ENCODE measurements at places on chromosomes 4 and X. TPM values are rescaled to one million over a fixed set of nuclear protein-coding genes. Genes with fewer than 3 reads are reported as not detected.

Gene MND1
- total RNA-seq, result not detected

Gene NHS
- 2.0 TPM for total RNA-seq

Gene RAB41
- total RNA-seq, result not detected

Gene USP51
- 2.2 TPM for total RNA-seq

Gene ANK2
- total RNA-seq, result 169 TPM

Gene HSFX4
- not detected for total RNA-seq

Gene CENPE
- total RNA-seq, result 3.0 TPM

Gene CYSLTR1
- 1.1 TPM for total RNA-seq

Gene GUCY1A1
- 35.5 TPM for total RNA-seq

Gene STPG2
- total RNA-seq, result 0.71 TPM

Gene FAM9B
- total RNA-seq, result not detected

Gene TMEM35A
- 0.33 TPM for total RNA-seq

Gene GAGE2A
- not detected for total RNA-seq

Gene PTPN13
- total RNA-seq, result 6.2 TPM

Gene CLNK
- not detected for total RNA-seq

Gene MYOZ2
- 678 TPM for total RNA-seq

Gene TSPAN6
- total RNA-seq, result 12.0 TPM

Gene F11
- not detected for total RNA-seq

Gene PRKG2
- total RNA-seq, result 20.7 TPM

Gene FDCSP
- not detected for total RNA-seq

Gene ZNF280C
- 2.3 TPM for total RNA-seq

Gene MAGEA4
- total RNA-seq, result not detected

Gene SSX2
- total RNA-seq, result not detected

Gene MAGEE2
- total RNA-seq, result not detected

Gene TCEAL9
- 43.3 TPM for total RNA-seq

Gene IL21
- total RNA-seq, result not detected

Gene ACSL4
- total RNA-seq, result 40.5 TPM

Gene TEX13B
- total RNA-seq, result not detected

Gene MAGEA8
- total RNA-seq, result not detected

All from right atrium auricular region (tissue), 2 donors.